ENCODE measurements at places on chromosomes 13 and 19. TPM values are rescaled to one million over a fixed set of nuclear protein-coding genes. Genes with fewer than 3 reads are reported as not detected.

SLC7A10 gene
- 0.98 TPM for total RNA-seq

TNFSF11 gene
- total RNA-seq = not detected

SIGLEC10 gene
- not detected for total RNA-seq

FAM124A gene
- 1.6 TPM for total RNA-seq

ZNF254 gene
- 42.3 TPM for total RNA-seq

GPR4 gene
- not detected for total RNA-seq

ALOX5AP gene
- total RNA-seq = not detected

CEACAM16 gene
- not detected for total RNA-seq

ZNF805 gene
- 16.3 TPM for total RNA-seq

ZNF563 gene
- total RNA-seq = 2.0 TPM

SPRED3 gene
- 13.0 TPM for total RNA-seq

GIPR gene
- 27.2 TPM for total RNA-seq
